NCI-H2171 treated with DMSO at 0.1 percent for 48 hours (cell line): ENCODE measurements at places on chromosomes 4 and X.

- no peak for DNase-seq
Observed at GRCh38 chr4:7341491-7342222, 93.1 kb downstream of the PSAPL1 start.

GRCh38 chr4:137226900-137227299, 305.4 kb downstream of the PCDH18 start:
- peak; percentile 15 for DNase-seq

DNA sequence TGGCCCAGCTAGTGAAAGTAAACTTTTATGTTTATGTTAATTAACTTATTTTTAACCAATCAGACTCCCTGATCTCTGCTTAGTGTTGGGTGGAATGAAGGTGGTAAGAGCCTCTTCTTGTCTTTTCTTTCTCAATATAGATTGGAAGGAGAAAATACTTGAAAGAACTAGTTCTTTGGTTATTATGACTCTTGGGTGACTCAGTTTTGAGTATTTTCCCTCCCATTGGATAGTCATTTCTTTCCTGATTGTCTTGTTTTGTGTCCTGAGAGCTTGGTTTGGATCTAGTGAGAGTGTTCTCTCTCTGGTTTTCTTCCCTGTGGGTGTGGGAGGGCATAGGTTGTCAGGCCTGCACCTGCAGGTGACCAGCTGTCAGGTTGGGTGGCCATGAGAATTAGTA, 172.0 kb upstream of the GLRA2 start:
- DNase-seq, result no peak

DNA sequence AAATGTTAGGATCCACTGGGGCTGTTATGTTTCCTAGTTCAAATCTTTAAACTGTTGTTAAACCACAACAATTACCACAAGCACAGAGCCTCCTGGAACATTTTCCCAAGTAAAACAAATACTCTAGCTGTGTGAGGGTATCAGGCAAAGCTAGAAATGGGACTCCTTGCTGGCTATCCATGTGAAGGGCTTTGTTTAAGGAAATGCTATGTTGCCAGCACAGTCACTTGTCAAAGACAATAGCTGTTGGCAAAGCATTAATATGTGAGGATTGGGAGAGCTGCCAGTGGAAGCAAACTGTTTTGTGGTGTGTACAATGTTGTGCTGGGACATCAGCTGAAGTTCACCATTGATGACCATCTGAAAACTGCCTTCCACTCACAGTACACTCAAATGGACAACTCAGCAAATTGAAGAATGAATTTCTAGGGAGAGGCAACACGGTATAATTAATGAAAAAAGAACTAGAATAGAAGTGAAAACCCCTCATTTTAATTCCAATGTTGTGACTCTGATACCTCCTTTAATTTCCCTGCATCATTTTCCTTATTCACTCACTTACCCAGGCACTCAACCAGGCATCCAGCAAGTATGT, 100.8 kb downstream of the ANXA3 start:
- DNase-seq, result no peak

- no peak for DNase-seq
Observed at GRCh38 chr4:126130215-126130614, 815.5 kb downstream of the FAT4 start.

DNA sequence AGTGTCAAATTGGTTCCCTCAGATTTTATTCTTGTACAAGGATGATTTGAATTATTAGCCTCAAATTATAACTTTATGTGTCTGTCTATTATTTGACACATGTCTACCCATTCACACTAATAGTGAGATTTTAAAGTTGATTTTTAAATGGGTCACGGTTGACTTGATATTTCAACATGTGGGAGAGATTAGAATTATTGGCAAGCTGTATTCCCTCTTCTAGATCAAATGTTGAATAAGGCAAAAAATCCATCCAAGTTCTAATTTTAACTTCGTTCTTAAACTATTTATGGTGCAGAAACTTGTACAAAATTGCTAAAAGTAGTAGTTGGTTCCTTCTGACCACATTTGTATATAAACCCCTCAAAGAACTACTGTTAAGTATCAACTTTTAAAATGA, 1498.0 kb downstream of the STIM2 start:
- DNase-seq, result no peak

- no peak for DNase-seq
Observed at GRCh38 chr4:186307916-186308315, 41.9 kb downstream of the F11 start.

DNA sequence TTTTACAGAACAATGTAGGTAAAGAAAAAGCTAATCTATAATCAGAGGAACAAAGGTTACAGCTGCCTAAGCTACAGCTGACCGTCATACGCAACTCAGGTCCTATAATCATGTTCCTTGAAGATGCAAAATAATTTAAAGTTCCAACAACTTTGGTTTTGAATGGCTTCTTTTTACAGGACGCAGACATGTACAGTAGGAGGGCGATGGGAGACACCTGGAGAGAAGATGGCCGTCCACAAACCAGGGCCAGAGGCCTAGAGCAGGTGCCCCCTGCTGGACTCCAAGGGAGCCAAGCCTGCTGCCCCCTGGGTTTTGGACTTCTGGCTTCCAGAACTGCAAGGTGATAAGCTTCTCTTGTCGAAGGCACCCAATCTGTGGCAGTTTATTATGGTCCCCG, 10.6 kb downstream of the HGFAC start:
- DNase-seq, result no peak

GRCh38 chr4:56657128-56657527, 24.0 kb downstream of the HOPX start:
- DNase-seq, result no peak

DNA sequence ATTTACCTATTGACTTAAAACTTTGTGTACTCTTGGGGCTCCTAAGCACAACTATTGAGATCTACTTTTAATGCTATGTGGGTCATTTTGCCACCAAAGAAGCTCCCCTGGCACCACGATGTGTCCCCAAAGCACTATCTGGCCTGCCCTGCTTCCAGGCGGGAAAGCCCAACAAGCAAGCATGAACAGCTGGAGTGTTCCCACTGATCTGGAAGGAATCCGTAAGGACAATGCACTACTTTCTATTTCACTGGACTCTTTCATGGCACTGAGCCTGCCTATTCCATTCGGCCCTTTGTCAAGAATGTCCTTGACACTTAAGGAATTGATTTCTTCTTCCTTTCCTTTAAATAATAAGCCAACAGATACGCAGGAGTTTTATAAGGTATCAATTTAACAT, 38.8 kb downstream of the GRIA3 start:
- no peak for DNase-seq

DNA sequence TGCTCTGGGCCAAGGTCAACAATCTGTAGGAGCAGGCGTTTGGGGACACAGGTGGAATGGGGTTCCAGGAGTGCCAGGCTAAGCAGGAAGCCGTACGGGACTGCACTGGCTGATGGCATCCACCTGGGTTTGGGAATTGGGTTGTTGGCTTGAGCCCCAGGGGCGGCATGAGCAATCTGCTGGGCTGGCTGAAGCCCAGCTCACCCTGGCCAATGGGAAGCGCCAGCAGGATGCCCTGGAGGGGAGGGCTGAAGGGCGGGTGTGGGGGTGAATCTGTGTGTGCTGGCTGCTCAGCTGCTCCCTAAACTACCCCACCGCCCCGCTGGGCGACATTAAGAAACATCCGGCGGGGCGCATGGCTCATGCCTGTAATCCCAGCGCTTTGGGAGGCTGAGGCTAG, 8.9 kb upstream of the RGS12 start:
- no peak for DNase-seq

GRCh38 chrX:115364670-115365069, 75.2 kb downstream of the LUZP4 start:
- DNase-seq, result no peak
